Effector memory CD4-positive, alpha-beta T cell (primary cell): ENCODE measurements at places on chromosomes 6 and 20.

DNA sequence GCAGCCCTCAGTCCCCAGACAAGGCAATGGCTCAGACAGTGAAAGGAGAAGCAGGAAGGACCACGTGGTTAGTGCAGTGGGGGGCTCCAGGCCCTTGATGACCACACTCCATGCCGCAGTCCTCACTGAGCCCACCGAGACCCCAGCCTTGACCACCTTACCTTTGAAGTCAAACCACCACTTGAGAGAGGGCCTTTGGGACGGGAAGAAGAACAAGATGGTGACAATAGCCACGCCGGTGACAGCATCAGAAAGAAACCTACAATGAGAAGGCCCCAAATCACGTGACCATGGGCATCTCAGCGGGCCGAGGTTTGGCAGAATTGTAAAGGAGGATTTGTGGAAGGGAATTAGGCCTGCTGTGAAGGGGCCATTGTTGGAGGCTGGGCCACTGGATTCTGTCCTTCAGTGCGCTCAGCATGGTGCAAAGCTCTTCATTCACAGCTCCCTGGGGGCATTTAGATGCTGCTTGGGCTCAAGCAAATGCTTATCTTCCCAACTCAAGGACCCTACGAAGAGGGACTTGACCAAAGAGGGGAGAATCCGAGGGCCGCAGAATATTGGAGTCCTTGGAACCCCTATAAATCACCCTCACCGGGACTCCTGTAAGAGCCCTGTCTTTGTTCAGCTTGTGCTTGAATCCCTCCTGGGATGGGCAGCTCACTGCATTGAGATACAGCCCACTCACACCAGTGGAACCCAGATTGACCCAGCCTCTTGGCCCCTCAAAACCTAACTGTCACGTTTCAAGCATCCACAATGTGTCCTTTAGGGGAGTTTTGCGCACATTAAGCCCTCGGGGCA lies 33.2 kb upstream of the OCSTAMP start:
- DNase-seq, result no peak

- DNase-seq, result no peak
Observed at GRCh38 chr20:57663241-57663640, 43.0 kb upstream of the ZBP1 start.

GRCh38 chr6:146191612-146192011 lies 162.8 kb downstream of the GRM1 start:
- no peak for DNase-seq

GRCh38 chr20:23488470-23488869 lies 2.4 kb upstream of the CST8 start:
- no peak for DNase-seq

- no peak for DNase-seq
Observed at GRCh38 chr6:148867862-148868261, 121.0 kb downstream of the UST start.

DNA sequence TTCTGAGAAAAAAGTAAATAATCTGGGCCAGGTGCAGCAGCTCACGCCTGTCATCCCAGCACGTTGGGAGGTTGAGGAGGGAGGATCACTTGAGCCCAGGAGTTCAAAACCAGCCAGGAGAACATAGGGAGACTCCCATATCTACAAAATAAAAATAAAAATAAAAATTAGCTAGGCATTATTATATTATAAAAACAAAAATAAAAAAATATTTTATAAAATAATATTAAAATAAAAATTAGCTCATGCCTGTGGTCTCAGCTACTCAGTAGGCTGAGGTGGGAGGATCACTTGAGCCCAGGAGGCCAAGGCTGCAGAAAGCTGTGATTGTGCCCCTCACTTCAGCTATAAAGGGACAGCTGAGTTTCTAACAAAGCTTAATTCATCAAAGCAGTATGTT lies 362.9 kb downstream of the SMOC2 start:
- DNase-seq, result no peak

GRCh38 chr6:114595186-114595585 lies 252.4 kb upstream of the HS3ST5 start:
- no peak for DNase-seq

GRCh38 chr6:6925391-6926164 lies 182.2 kb upstream of the RREB1 start:
- DNase-seq, result no peak

- no peak for DNase-seq
Observed at GRCh38 chr6:1965596-1966224, 279.7 kb downstream of the GMDS start.

DNA sequence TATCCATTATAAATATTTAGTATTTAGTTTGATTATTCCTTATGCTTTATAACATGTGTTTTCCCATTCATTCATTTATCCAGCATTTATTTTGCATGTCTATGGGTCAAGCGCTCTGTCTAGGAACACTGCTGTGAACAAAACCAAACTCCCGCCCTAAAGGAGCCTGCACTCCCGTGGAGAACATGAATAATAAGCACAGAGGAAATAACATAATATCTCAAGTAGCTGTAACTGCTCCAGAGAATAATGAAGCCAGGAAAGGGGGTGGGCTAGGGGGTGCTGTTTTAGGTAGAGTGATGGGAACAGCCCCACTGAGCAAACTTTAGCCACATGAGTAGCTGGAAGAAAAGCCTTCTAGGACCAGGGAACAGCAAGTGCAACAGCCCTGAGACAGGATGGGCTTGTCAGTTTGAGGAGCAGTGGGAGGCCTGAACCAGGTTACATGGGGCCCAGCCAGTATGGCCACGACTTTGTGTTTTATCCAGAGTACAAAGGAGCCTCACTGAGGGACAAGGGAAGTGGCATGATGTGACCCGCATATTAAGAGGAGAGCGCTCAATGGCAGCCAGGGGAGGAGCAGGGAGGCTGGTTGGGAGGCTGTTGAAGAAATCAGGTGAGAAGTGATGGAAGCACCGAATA lies 24.4 kb upstream of the PRND start:
- no peak for DNase-seq

- DNase-seq, result peak; percentile 55
Observed at GRCh38 chr6:31822036-31822821, 5.3 kb upstream of the HSPA1B start.

GRCh38 chr20:58651946-58652605 lies 993 bp downstream of the STX16 start:
- DNase-seq, result peak; percentile 71

- no peak for DNase-seq
Observed at GRCh38 chr6:33029328-33030184, 20.2 kb upstream of the HLA-DOA start.

DNA sequence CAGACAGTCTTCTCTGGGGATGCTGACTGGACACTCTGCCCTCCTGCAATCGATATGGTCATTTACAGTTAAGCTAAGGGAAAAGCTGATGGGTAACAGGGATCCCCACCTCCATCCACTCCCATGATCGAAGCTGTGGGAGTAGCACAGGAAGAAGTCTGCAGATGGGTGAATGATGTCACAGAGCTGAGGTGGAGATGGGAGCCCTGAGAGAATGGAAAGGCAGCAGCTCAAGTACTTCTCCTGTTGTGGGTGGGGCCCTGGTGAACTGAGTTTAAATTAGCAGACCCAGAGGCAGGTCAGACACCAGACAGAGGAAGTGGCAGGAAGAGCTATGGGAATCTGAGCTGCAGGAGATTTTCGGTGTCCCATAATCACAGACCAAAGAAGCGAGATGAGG lies 29.0 kb downstream of the HDGFL1 start:
- no peak for DNase-seq

GRCh38 chr6:116577486-116577885 lies 6.2 kb downstream of the RWDD1 start:
- DNase-seq, result no peak

GRCh38 chr6:88413459-88413858 lies 247.3 kb upstream of the CNR1 start:
- DNase-seq, result no peak

GRCh38 chr6:16729744-16730143 lies 31.5 kb downstream of the ATXN1 start:
- DNase-seq, result no peak

GRCh38 chr20:38870733-38871559 lies 55.3 kb upstream of the FAM83D start:
- DNase-seq, result peak; percentile 48

DNA sequence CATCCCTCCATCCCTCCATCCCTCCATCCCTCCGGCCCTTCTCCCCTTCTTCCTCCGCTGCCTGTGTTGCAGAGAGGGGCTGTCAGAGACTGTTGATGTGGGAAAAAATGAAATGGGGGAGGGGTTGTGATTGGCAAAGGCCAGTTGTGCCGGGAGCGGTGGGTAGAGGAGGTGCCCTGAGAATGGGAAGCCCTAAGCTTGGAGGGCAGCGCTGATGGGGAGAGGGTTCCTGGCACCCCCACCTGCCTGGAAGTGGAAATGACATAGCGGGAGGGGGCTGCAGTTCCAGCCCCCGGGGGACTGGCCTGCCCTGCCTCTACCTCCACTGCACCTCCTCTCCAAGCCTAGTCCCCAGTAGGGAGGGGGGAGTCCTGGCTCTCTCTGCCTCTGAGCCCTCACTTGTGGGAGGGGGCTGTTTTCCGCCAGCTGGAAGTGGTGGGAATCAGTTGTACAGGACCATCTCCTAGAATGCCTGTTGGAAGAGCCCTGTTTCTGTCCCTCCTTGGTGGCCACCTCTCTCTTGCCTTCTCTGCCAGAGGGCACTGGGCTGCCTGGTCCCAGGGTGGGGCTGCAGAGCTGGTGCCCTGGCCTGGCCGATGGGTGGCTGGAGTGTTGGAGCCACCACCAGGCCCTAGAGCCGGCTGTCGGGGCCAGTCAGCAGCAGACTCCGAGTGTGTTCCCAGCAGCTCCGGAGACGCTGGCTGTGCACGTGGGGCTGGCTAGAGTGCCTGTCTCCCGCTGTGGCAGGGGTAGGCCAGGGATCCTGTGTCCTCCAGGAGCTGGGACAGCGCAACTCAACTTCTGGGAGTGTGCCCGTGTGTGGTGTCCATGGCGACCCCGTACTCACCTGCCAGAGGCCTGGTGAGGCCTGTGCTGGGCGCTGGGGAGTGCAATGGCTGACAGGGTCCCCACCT lies 1.5 kb downstream of the DLGAP4 start:
- no peak for DNase-seq

DNA sequence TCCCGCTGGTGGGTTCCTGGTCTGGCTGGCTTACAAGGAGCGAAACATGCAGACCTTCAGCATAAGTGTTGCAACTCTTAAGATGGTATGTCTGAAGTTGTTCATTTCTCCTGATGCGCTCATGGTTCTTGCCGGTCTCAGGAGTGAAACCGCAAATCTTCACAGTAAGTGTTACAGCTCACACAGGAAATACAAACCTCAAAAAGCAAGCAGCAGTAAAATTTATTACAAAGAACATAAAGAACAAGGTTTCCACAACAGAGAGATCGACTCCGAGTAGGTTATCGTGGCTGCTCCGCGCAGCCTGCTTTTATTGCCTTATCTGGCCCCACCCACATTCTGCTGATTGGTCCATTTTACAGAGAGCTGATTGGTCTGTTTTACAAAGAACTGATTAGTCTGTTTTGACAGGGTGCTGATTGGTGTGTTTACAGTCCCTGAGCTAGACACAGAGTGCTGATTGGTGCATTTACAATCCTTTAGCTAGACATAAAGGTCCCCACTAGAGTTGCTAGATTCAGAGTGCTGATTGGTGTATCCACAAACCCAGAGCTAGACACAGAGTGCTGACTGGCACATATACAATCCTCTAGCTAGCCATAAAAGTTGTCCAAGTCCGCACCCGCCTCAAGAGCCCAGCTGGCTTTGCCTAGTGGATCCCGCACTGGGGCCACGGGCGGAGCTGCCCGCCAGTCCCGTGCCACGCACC lies 39.2 kb downstream of the TRIM27 start:
- DNase-seq, result peak; percentile 58

DNA sequence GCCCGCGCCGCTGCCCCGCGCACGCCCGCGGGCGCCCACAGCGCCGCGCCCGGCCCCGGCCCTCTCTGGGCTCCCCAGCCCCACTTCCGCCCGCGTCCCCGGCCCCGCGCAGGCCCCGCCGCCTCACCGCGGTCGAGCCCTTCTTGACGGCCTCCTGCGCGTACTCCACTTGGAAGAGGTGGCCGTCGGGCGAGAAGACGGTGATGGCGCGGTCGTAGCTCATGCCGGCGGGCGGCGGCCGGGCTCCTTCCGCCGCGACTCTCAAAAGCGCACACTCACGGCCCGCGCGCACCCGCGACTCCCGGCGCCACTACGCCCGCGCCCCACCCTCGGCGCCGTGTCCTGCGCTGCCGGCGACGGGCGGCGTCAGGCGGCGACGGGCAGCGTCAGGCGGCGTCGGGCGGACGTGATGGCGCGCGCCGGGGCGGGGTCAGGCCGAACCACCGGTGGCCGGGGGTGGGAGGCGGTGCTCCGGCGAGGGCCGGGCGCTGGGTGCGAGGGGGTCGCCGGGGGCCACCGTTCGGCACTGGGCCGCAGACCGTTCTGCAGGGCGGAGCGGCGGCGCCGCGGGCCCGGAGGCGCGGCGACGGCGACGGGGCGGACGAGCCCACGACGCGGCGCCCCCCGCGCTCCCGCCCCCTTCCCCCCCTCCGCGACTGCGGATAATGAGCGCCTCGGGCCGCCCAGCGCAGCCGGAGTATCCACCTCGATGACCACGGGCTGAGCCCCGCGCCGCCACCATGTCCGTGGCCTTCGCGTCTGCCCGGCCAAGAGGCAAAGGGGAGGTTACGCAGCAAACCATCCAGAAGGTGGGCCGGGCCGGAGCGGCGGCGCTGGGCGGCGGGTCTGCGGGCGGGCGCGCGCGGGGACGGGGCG lies at the start of the genes PSMA7 and SS18L1:
TSS of gene PSMA7 (minus strand) at position 314 of the 876 bp plus-strand sequence. CDS start at position 223, 91 bp downstream.
TSS of gene SS18L1 (plus strand) at position 689 of the 876 bp plus-strand sequence. CDS start at position 741, 52 bp downstream.
- DNase-seq, result peak; percentile 64

DNA sequence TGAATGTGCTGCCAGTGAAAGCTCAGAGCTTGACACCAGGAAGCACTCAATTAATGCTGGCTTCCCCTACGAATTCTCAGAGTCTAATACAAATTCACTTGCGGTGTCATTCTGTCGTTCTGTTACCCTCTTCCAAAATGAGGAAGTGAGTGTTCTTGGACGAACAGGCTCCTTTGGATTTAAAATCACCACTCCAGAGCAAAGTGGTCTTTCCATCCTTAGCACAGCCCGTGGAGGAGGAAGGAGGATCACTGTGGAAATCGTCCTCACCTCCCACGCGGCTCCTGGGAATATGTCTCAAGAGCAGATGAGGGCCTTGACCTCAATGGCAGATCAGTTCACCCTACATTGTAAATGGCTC lies 41.7 kb downstream of the RIOK1 start:
- no peak for DNase-seq

DNA sequence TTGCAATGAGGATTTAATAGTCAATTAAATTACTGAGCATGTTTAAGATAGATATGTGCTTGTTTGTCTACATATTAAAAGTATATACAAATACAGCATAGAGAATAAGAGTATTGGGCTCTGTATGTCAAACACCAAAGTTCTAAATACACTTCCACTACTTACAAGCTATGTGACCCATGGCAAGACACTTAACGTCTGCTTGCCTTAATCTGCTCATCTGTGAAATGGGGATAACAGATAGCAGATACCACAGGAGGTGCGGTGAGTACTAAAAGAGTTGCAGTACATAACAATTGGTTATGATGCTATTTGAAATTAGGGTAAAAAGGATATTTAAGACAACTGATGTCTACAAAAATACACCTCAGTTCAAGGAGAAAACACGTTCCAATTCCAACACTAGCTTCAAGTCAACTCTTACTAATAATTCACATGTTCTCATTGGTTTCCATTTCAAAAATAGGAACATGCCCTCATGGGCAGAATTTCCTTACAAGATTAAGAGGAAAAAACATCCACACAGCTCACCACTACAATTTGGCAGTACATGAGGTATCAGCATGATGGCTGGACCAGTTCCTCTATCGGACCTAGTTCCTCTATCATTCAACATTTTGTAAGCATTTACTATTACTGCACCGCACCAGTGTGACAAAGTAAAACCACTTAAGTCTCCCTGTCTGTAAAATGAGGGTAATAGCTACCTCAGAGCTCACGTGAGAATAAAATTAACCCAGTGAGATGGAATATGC lies 101.1 kb downstream of the SMLR1 start:
- no peak for DNase-seq
